Activated CD4-positive, alpha-beta T cell treated with anti-CD3 and anti-CD28 coated beads for 36 hours (primary cell): ENCODE measurements at places on chromosomes 2 and 18.

GRCh38 chr18:43961722-43962121 lies 684.4 kb upstream of the SYT4 start:
- DNase-seq: no peak

DNA sequence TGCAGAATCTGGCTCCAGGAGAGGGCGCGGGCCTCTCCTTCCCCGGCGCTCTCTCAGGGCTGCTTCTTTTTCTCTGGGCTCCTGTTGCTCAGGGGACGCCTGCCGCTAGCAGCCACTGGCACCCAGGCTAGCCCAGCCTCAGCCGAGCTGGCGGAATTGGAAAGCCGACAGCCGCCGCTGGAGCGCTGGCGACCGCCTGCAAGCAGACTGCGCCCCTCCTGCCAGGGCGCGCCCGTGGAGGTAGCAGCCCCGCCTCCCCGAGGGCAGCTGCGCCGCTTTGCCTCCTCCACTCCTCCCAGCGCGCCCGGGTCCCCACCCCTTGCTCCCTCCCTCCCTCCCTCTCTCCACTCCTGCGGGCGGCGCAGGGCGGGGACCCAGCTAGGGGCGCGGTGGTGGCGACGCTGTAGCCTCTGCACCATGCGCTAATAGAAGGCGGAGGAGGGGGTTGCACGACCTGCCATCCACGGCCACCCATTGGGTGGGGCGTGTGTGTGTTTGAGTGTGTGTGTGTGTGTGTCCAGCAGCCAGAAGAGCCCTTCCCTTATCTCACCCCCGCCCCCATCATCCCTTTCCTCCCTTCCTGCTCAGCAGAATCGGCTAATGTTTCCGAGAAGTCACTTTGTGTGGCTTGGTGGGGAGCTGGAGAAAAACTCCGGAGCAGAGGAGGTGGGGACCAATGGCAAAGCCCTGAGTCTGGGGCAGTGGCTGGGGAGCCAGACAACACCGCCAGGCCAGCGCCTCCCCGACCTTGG lies at the start of gene SCN9A:
TSS of gene SCN9A (minus strand) at position 209 of the 752 bp plus-strand sequence. CDS start 64,188 bp downstream, outside the sequence.
- DNase-seq: peak; percentile 64

DNA sequence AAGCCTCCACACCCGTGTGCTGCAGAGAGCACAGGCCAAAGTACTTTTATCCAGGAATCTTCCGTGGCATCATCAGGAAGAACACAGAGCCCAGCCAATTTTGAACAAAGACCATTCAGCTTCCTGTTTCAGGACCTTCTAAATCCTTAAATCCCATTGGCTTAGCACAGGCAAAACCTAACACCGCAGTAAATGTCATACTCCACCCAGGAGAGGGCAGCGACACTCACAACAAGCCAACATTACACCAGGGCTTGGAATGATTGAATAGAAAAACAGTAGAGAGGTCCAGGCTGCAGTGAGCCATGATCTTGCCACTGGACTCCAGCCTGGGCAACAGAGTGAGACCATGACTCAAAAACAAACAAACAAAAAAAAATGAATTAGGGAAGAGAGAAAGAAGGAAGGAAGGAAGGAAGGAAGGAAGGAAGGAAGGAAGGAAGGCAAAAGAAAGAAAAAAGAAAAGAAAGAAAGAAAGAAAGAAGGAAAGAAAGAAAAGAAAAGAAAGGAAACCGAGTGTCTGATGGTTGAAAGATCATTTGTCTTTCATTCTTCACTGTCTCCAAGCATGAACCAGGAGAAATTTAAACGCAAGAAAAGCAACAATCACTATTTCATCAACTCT lies 144.6 kb upstream of the SATB2 start:
- peak; percentile 19 for DNase-seq

- DNase-seq: no peak
Observed at GRCh38 chr18:27249933-27250332, 64.8 kb upstream of the CHST9 start.

- no peak for DNase-seq
Observed at GRCh38 chr18:36665952-36666351, 162.8 kb downstream of the TPGS2 start.

DNA sequence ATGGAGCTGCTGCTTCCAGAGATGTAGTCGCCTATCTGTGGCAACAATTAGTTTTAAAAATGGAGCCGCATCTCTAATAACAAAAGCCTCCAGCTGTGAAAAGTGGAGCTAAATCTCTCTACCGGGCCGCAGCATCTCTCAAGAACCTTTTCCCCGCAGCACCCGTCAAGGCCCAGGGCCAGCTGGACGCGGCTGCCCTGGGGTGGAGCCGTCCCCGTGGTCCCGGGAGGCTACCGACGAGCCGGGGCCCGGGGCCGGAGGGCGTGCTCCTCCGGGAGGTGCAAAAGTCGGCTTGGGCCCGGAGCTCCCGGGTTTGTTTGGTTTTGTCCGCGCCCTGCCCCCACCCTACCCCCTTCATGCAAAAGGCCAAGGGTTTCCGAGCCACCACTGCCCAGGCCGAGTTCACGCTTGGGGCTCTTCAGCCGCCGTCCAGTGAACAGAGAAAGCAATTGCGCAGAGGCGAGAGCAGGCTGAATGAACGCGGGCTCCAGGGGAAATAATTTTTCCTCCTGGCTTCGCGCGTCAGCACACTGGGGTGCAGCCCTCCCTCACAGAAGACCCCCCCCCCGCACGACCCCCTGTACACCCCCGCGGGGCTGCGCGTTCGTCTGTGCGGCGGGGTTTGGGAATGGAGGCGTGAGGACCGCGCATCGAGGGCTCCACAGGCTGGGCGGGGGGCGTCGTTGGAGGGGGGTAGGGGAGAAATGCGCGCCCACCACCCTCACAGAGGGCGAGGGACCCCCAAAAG lies 557 bp upstream of the GREB1L start:
- DNase-seq: peak; percentile 4

GRCh38 chr18:53911200-53911599 lies 313.3 kb downstream of the MBD2 start:
- DNase-seq: no peak

DNA sequence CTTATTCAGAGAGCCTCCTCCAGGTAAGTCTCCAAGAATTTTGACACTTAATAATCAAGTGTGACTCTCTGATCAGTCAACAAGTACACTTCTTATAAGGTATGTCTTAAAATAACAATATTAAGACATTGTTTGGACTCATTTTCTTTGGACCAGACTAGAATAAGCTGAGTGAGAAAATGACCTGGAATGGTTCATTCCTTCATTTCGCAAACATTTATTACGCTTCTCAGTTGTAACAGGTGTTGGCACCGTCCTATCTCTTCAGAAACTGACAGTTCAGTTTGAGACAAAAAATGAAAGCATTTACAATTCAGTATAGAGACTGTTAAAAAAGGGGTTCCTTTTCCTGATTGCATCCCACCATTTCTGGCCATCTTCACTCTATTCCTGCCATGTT lies 46.6 kb downstream of the TSPYL6 start:
- no peak for DNase-seq

GRCh38 chr2:154187948-154188347 lies 316.2 kb downstream of the GALNT13 start:
- no peak for DNase-seq

- no peak for DNase-seq
Observed at GRCh38 chr2:119311831-119312230, 54.8 kb downstream of the C2orf76 start.

DNA sequence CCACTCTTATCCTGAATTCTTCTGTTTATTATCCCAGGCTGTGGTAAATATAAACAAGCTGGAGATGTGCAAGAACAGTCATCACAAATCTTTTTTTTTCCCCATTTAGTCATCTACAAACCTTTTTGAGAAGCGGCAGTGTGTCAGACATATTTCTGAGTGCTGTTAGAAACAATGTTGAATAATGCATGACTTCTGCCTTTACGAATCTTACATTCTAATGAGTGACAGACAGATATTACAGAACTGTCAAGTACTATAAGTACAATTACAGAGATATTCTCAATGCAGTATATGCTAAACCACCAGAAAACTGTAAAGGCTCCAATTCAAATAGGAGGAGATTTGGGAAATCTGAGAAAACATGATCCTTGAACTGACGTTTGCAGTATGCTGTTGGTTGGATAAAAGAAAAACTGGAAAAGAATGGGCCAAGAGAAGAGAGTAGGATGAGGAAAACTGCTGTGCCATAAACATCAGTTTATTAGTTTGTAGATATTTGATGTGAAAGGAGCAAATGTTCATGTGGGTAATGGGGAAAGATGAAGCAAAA lies 379.5 kb upstream of the SLC8A1 start:
- DNase-seq: no peak

GRCh38 chr2:235220331-235220730 lies 268.5 kb downstream of the SH3BP4 start:
- DNase-seq: no peak

DNA sequence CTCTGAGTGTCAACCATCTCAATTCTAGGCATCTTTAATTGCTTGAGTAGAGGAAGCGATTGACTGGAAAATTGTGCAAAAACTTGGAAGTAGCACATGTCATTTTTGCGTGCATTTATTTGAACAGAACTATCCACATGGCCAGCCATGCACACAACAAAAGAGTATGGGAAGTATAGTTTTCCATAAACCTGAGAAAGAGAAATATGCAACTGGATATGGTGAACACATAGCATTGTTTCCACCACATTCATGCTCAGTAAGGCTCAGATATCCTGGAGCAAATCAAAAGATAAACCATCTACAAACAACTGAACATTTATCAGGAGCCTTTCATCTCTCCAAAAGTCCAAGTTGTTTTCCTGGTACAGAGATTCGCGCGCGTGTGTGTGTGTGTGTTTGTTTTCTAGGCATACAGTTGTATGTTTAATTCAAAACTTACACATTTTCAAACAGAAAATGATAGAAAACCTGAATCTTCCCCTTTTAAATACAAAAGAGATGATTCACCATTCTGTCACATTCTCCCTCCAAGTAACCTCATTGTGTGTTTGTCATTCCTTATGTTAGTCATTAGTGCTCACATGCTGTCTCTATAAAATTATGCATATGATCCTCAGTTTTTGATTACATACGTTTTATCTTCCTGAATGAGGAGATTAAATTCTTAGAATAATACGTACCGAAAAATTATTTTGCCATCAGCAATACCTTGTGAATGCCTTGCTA lies 780.4 kb upstream of the NRXN1 start:
- no peak for DNase-seq

- no peak for DNase-seq
Observed at GRCh38 chr2:237742614-237743013, 56.0 kb upstream of the RBM44 start.

DNA sequence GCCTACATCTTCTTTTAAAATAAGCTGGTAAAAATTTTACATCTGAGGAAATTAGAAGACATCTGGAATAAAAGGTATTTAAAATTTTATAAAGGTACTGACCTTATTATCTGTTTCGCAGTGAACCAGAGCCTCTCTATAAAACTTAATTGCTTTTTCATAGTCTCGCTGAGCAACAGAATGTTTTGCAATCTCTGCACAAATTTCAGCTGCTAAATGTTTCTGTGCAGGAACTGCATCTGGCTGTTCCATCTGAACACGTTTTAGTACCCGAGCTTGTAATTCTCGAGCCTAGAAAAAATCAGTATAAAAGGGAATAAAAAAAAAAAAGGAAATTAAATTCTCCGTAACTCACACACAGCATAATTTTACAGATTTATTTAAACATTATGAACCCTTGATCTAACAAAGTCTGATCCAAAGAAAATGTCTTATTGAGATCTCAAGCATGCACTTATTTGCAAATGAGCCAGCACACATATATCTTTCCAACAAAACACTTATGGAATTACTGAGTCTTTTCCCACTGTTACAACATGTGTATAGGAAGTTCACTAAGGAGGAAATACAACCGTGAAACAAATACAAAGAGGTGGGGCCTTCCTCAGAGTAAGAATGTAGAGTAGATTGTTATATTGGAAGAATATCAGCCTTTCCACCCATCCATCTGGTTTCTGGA lies 51.8 kb downstream of the TTC21B start:
- no peak for DNase-seq

- no peak for DNase-seq
Observed at GRCh38 chr18:49076654-49077166, 125.9 kb upstream of the SMAD7 start.

DNA sequence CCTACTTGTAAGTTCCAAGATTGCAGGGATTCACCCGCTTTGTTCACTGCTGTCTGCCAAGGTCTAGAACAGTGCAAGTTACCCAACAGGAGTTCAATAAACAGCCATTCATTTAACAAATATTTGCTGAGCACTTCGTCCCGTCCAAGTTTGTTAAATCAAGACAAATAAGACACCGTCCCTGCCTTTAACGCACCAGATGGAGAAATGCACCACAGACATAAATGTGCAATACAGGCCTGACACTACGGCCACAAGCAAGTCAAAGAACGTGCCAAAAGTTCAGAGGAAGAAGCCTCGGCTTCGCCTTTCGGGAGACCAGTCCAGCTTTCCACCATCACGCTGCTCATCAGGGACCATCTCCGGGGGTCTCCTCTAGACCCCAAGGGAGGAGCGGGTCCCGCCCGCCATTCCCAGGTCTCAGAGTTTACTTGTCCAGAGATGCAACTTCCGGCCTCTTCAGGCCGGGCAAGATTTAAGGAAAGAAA lies 429 bp downstream of the C2orf76 start:
- DNase-seq: peak; percentile 16

GRCh38 chr2:233350708-233351107 lies 3.6 kb upstream of the DGKD start:
- DNase-seq: peak; percentile 50

DNA sequence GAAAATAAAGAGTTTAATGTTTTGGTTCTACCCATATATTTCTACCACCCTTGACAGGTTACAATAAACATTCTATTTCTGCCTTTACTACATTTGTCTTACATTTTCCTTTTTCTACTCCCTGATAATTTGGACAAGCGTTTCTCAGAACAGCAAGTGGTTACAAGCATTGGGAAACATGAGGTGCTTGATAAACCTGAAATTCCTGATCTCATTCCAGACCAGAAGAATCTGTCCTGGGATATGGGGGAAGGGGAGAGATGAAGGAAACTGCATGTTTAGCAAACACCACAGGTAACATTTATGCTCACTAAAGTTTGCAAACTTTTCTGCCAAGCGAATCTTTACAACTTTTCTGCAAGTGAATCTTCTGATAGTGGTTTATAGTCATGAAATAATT lies 28.3 kb upstream of the DSC1 start:
- DNase-seq: no peak

GRCh38 chr18:68429841-68430240 lies 285.1 kb downstream of the TMX3 start:
- no peak for DNase-seq

DNA sequence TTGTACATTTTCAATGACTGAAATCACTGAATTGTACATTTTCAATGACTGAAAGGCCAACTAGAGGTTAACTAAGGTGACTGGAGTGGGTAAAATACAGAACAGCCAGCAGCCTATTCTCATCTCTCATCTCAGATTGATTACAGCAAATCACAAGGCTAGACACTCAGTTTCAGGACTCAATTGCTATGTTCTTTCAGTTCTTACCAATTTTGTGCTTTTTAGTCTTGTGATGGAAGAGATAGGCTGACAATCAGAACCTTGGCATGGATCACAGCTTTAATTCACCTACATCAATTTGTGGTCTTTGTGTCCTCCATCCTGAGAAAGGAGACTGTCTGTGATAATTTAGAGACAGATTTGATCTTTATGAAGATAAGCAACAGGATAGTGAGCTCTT lies 124.7 kb downstream of the GULP1 start:
- no peak for DNase-seq

GRCh38 chr2:55030766-55031165 lies 19.5 kb downstream of the RTN4 start:
- no peak for DNase-seq
